ENCODE measurements at places on chromosomes 2 and 18. TPM values are rescaled to one million over a fixed set of nuclear protein-coding genes. Genes with fewer than 3 reads are reported as not detected.

GRCh38 chr18:55665506-55665905, 77.5 kb upstream of the TCF4 start:
- no peak for DNase-seq

- DNase-seq = no peak
Observed at GRCh38 chr18:76252880-76253279, 242.2 kb downstream of the ZNF516 start.

Gene ALLC
- total RNA-seq = under 0.01 TPM

DNA sequence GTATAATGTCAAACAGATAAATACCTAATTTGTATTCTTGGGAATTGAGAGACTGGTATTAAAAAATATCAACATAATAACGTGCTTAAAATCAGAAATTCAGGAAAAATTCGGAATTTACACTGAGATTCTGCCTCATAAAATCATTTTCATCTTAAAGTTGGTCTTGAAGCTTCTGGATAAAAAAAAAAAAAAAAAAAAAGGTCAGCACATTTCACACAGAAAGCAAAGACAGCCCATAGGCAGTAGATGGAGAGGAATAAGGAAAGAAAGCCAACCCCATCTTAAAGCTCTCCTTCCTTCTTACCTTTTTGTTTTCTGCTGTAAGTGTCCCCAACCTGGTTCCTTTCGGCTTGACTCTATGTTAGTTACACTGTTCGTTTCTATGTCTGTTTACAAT, 41.5 kb upstream of the ALK start:
- no peak for DNase-seq

- DNase-seq = no peak
Observed at GRCh38 chr18:69720422-69720821, 227.3 kb downstream of the CD226 start.
